ENCODE measurements at places on chromosomes 7 and 10.

- no peak for DNase-seq
Measured at GRCh38 chr10:133350283-133350949, 3.2 kb downstream of the PRAP1 start.

DNA sequence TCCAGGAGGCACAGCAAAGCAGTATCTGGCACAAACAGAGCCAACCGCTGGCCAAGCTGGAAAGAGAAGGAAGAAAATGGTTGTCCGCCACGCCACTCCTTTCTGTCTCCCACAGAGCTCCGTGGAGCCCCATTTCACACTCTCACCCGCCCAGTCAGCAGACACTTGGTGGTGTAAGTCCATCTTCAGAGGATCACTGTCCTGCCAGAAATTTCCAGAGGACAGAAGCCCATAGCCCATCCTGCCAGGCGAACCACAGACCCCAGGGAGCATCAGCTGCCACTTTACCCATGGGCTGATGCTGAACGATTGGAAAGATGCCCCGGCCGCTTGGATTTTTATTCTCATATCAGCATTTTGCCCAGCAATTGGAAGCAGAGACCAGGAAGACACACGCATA, 144.7 kb upstream of the LYZL2 start:
- DNase-seq, result no peak

DNA sequence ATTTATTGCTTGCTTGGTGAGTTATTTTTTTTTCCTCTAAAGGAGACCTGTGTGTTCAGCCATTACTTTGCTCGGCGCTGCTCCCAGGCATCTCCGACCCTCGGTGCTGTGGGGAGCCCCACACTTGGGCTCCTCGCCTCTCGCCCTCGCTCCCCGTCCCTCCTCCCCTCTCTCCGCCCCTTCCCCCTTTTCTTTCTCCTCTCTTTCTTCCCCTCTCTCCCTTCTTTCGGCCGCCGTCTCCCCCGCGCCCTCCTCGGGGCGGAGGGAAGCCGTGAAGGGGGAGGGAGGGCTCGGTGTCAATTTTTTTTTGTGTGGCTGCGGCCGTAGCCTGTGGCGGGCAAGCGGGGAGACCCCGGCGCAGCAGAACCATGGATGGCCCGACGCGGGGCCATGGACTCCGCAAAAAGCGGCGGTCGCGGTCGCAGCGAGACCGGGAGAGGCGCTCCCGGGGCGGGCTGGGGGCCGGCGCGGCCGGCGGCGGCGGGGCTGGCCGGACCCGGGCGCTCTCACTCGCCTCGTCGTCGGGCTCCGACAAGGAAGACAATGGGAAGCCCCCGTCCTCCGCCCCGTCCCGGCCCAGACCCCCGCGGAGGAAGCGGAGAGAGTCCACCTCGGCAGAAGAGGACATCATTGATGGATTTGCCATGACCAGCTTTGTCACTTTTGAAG, 1.1 kb downstream of the AUTS2 start:
- DNase-seq, result peak; percentile 18

DNA sequence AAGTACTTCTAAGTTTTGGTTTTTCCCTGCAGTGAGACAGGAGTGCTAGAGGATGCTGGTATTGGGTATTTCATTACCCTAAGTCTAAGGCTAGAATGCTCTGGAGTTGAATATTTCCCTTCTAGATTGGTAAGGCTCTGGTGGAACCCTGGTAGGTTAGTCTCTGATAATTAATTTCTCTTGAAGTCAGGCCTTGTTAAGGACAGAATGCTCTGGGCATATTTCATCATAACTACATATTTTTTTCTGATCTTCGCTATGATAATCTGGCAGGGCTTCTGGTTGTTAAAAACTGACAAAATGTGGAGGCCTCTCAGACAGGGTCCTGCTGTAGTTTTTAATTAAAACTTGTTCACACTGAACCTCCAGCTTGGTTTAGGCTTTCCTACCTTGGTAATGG, 83.8 kb downstream of the CDK13 start:
- no peak for DNase-seq

- peak; percentile 38 for DNase-seq
Measured at GRCh38 chr7:86942081-86942480, 117.4 kb downstream of the ELAPOR2 start.

DNA sequence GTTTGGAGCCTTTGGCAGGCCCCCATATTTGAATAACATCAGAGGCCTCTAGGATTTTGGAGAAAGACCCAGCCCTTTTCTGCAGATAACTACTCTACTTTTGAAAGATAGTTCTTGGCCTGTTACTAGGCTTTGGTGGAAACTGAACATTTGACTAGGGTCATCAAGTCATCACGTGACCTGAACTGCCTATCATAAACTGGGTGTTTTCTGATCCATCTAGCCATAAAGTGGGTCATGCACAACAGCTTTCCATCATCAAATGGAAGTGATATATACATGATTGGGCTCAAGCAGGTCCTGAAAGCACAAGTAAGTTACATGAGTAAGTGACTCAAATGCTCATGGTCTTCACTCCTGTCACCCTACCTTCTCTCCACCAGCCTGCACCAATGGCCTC, 552.3 kb upstream of the GRM3 start:
- DNase-seq, result no peak

GRCh38 chr10:98745645-98746044, 298.9 kb upstream of the HPS1 start:
- DNase-seq, result no peak

- DNase-seq, result no peak
Measured at GRCh38 chr7:24945899-24946298, 34.1 kb downstream of the OSBPL3 start.

- DNase-seq, result no peak
Measured at GRCh38 chr10:70964245-70964644, 75.9 kb upstream of the PCBD1 start.

GRCh38 chr7:131039355-131039762, 288.3 kb upstream of the MKLN1 start:
- DNase-seq, result no peak

DNA sequence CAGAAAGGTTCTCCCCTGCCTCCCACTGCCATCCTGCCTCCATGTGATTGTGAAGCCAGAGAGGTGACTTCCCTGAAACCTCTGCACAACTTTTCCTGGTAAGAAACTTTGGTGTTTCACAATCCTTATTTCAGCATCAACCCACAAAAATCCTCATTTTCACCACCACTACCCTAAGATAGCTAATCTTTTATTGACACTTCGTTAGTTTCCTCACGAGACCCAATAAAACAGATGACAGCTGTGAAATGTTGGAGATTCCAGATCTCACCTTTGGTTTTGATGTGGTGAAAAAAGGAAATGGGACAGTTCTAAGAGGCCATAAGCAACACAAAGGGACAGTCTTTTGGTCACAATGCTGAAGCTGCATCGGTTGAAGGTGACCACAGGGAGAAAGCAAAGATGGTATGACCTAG, 59.9 kb upstream of the TM9SF3 start:
- DNase-seq, result peak; percentile 73

DNA sequence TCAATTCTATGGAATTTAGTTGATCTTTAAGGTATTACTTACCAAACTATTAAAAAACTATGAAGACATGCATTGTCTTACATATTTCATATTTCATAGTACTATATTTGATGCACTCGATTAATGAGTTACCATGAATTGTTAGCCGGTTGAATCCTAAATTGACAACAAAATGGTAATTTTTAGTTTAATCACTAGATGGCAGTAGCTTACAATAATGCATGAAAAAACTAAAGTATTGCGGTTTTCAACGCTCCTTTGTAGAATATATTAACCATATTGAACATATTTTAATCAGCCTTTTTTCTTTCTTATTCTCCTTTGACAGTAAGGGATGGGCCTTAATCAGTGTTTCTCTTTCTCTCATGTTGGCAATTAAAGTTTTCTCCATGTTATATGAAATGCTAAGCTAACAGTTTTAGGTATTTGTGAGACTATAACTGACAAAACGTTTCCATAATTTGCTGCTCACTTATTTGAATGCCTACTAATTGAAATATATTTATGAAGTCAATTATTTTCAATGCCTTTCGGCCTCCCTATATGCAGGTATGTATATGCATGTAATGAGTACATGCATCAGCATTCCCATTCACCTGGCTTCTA, 48.5 kb upstream of the ARL4A start:
- peak; percentile 50 for DNase-seq

- DNase-seq, result no peak
Measured at GRCh38 chr10:28155726-28156125, 147.1 kb downstream of the MPP7 start.

GRCh38 chr7:41977661-41978060, 259.3 kb downstream of the GLI3 start:
- no peak for DNase-seq

DNA sequence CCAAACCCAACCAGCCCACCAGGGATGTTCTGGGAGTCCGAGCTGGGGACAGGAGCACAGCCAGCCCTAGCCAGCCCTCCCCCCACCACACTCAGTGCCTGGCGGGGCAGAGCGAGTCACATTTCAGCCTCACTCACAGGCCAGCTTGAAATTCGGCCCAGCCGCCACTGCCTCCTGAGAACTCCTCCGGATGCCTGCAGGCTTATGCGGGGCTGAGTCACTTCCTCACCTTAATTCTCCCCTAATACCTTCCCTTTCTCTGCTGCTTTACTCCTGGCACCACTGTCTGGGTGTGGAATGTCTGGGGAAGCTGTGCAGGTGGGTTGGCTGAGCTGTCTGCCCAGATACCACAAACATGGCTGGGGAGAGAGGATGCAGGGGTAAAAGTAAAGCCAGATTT, 22.6 kb upstream of the DLG5 start:
- peak; percentile 86 for DNase-seq

DNA sequence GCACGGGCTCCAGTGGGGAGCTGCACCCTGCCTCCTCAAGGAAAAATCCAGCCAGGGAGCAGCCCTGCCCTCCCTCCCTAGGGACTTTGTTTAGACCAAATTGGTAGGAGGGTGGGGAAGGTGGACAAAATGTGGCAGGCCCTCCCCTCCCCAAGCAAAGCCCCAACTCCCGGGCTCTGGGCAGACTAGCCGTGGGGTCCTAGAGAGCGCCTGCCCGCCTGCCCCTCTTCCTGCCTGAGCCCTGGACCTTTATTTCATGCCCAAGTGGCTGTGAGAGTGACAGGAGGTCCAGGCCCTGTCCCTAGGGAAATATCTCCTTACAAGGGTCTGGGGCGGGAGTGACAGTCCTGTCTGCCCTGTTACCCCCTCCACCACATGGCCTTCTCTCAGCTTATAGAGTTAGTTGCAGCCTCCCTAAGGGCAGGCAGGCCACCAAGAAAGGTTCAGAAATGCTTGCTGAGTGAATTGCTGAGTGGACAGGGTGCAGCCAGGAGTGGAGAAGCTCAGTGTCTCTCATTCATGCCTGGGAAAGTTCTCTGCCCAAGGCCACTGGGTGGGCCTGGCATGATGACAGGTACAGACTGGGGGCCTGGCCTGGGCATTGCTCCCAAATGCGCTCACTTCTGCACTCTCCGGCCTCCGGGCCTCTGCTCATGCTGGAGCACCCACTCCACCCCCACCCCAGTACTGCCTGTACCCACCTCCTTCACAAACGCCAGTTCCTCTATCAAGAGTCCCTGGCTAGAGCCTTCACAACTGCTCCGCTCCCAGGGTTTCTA, 25.2 kb downstream of the DNAJB12 start:
- DNase-seq, result no peak

GRCh38 chr7:90933984-90934383, 330.2 kb upstream of the FZD1 start:
- DNase-seq, result no peak

GRCh38 chr7:116984917-116985316, 31.6 kb downstream of the ST7 start:
- no peak for DNase-seq

All from renal cortical epithelial cell (primary cell).